ENCODE measurements at places on chromosomes 1 and 21. TPM values are rescaled to one million over a fixed set of nuclear protein-coding genes. Genes with fewer than 3 reads are reported as not detected.

The PCP4 gene
- not detected for total RNA-seq

DNA sequence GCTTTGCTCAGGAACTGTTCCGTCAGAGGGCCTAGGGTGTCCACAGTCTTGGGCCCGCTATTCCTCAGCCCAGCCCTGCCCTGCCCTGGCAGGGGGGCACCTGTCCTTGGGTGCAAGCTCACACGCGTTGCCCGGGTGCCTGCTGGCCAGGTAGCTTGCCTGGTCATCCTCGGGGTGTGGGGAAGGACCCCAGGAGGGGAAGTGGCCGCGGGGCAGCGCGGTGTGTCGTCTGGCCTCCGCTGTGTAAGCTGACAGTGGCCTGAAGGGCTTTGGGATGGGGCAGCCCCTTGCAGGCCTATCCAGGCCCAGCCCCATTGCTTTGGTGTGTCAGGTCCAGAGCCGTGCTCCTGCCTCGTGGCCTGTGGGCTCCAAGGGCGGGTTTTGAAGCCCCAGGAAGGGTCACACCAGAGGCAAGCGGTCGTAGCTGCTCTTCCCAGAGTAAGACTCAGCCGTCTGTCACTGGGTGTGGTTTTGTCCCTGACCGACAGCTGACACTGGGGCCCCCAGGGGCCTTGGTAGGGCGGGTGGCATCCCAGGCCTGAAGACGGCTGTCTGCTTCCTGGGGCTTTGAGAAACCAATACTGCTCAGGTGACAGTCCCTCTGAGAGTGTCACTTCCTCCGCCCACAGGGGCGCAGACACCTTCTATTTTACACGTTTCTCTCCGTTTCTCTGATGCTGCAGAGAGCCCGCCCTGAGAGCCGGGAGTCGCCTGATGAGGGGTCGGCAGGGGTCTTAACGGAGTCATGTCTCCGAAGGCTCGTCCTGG, 72.1 kb downstream of the SKI start:
- peaks cover 36% of the 10 kb centered on the region for H3K36me3 ChIP-seq
- H3K4me1 ChIP-seq: peaks cover 24% of the 10 kb centered on the region
- DNase-seq: no peak
- H3K27me3 ChIP-seq: no peaks in the 10 kb centered on the region
- H3K4me3 ChIP-seq: peak overlapping the region; percentile 46

GRCh38 chr1:151612501-151613281, 841 bp downstream of the SNX27 start:
- peak overlapping the region; percentile 90 for H3K4me3 ChIP-seq
- peaks cover 31% of the 10 kb centered on the region for H3K4me1 ChIP-seq
- peak; percentile 82 for DNase-seq
- H3K27me3 ChIP-seq: no peaks in the 10 kb centered on the region
- peak overlapping the region; percentile 30 for H3K27ac ChIP-seq
- no peaks in the 10 kb centered on the region for H3K36me3 ChIP-seq

DNA sequence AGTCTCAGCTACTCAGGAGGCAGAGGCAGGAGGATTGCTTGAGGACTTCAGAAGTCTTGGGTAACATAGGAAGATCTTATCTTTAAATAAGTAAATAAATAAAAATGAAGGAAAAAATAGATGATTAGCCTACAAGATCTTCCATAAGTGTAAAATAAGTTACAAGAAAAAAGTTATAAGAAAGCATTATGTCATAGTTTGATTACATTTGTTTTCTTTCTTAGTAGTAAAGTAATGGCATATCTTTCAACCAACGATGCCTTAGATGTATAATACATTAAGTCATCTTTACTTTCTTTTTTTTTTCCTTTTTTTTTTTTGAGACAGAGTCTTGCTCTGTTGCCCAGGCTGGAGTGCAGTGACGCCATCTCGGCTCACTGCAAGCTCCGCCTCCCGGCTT, 46.5 kb downstream of the SNRPE start:
- no peak overlapping the region for H3K4me3 ChIP-seq
- no peaks in the 10 kb centered on the region for H3K36me3 ChIP-seq
- peaks cover 29% of the 10 kb centered on the region for H3K4me1 ChIP-seq
- peak overlapping the region; percentile 49 for H3K27ac ChIP-seq

GRCh38 chr1:6259491-6260362, 1.2 kb downstream of the GPR153 start:
- no peaks in the 10 kb centered on the region for H3K27me3 ChIP-seq
- no peaks in the 10 kb centered on the region for H3K36me3 ChIP-seq
- no peak overlapping the region for H3K27ac ChIP-seq
- peak; percentile 99 for DNase-seq
- no peaks in the 10 kb centered on the region for H3K4me1 ChIP-seq

DNA sequence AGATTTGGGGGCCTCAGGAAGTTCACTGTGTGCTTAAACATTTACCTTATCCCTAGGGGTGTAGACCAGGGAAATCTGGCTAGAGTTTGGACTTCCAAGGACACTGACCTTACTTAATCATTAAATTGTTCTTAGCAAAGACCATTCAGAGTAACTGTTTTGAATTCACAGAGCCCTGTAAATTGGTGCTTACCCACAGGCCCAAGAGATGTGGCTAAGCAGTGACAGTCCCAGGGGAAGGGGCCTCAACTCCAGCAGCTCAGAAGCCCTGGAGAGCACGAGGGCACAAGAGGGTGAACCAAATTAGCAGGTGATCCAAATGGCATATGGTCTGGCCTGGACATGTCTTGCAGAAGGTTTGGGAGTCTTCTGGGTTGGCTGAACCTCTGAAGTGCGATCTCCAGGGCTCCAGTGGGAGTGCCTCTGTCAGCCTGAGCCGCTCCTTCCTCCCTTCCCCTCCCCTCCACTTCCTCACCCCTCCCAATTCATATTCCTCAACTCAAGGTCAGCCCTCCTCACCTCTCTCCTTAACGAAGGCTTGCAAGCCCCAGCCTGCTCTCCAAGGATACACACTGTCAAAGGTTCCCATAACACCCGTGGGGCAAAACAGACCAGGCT, 4.3 kb downstream of the PAQR7 start:
- peaks cover 17% of the 10 kb centered on the region for H3K4me1 ChIP-seq
- H3K36me3 ChIP-seq: peaks cover 28% of the 10 kb centered on the region
- no peak overlapping the region for H3K27ac ChIP-seq
- H3K27me3 ChIP-seq: no peaks in the 10 kb centered on the region
- no peak overlapping the region for H3K4me3 ChIP-seq
